T-helper 1 cell (primary cell): ENCODE measurements at places on chromosomes 7 and 10.

DNA sequence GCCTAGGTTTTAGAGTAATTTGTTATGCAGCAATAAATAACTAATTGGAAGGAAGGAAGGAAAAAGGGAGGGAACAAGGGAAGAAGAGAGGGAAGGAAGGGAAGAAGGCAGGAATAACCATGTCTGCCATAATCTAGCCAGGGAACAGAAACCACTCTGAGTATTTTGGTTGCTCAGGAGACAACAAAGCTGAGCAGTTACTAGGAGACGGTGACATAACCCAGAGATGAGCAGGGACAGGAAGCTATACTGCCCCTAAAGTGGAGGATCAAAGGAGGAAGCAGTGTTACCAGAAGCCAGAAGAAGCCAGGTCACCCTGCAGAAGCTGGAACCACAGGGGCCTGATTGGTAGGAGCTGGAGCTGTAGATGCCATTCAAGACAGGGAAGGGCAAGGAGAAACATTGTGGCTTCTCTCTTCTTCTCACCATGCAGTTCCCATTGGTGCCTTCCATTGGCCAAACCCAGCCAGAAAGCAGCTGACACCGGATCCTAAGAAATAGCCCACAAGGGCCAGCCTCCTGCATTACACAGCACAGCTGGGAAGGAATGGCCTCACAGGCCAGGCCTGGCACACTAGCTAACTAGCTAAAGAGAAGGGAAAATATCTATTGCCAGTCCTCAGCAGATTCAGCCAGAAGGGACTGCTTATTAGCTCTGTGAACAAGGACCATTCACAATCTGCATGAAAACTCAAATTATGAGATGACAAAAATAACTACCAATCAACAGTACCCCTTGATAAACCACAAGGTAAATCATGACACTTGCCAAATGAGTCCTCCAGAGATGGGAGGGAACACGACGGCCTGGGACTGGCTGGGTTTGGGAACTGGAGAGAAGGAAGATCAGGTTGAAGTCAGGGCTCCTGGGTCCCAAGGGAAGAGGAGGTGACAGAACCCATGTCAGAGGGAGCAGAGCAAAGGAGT lies 184.5 kb upstream of the NFE2L3 start:
- DNase-seq = no peak

DNA sequence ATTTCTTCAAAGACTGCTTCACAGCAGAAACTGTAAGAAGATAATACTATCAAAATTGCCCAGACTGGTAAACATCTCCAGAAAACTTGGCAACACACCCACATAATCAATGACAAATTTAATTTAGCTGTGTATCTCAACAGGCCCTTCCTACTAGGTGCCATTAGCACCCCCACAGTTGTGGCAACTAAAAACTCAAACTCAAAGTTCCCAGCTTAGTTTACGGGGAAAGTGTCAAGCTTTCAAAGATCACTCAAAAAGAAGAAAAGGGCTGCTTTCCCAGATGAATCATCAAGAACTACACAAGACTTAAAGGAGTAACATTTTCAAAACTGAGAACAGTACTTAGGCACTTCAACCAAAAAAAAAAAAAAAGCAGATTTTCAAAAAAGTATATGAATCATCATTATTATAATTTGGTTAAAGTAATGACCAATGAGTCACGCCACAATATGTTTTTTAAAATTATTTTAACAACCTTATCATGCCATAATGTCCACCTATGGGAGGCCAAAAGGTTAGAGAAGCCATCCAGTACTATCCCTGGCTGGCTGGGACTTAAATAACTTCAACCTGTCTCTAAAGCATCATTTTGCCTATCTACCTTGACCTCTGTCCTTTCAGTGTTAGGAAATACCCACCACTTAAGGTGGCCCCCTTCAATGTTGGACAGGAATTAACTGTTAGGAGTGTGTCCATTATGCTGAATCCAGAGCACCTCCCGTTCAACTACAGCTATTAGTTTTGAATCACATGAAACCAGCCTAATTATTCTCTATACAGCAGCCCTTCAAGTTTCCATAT lies 90.8 kb downstream of the ZFAND4 start:
- DNase-seq = no peak

- DNase-seq = no peak
Measured at GRCh38 chr10:108036265-108036664, 871.8 kb upstream of the SORCS1 start.

GRCh38 chr7:114026486-114027089 lies 107.8 kb upstream of the PPP1R3A start:
- DNase-seq = peak; percentile 38

DNA sequence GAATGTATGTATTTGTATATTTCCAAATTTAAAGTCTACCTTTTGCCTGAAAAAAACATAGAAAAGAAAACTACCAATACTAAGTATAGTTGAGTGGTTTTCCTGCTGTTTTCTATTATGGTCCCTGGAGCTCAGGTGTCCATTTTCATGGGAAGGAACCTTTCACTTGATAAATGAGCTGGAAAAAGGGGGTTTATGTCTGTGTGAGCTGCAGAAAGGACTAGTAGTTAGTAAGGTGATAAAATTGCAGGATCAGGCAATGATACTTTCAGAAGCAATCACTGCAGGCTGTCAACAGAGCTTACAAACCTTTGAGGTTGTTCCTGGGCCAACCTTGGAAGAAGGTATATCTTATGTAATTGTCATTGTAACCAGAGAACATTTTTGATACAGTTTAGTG lies 48.0 kb downstream of the ST7 start:
- DNase-seq = no peak

- no peak for DNase-seq
Measured at GRCh38 chr7:877312-878232, 1.2 kb downstream of the GET4 start.

DNA sequence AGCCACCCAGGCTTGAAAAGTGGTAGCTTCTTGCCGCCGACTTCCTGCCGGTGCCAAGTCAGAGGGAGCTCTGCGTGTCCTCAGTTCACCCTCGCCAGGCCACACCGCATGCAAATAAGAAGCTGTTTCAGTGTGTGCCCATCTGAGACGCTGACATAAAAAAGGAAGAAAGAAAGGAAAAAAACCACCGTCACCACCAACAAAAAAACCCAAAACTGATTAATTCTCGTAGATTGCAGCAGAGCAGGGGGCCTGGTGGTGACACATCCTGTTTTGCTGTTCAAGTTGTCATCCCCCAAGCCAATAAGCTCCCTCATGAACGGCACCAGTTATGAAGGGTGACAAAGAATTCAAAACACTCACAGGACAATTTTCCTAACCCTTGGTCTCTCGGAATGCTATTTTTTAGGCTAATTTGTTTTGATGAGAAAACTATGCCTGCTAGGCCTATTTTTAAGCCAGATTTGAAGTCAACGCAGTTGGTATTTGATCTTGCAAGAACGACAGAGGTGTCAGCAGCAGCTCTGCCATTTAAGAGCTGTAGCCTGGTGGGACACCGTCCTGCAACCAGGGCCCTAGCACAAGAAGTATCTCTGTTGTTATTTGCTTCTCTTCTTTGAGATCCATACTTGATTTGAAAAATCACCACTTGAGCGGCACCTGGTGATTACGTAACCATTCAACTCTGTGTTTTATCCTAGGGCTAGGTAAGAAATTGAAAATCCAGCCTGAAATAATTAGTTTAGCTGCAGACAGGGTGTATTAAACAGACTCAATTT lies 145.6 kb downstream of the PFKFB3 start:
- peak; percentile 72 for DNase-seq

DNA sequence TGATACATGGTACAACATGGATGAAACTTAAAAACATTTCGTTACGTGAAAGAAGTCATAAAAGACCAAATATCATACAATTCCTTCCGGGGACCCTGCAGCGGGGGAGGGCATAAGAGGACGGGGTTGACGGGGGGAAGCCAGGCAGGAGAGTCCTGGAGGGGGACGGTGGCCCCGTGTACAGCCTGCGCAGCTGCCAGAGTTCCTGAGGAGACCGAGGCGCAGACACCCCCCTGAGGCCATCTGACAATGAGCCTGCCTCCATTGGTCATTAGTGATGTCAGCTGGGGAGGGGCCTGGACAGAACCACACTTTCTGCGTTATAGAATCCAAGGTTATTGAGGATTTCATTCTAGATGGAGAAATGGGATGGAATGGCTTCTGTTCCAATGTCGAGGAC lies 47.2 kb downstream of the PRKAG2 start:
- DNase-seq = no peak

- no peak for DNase-seq
Measured at GRCh38 chr7:28815369-28815927, 142.7 kb downstream of the TRIL start.

GRCh38 chr10:96767611-96768010 lies 47.3 kb upstream of the PIK3AP1 start:
- DNase-seq = no peak

- peak; percentile 51 for DNase-seq
Measured at GRCh38 chr10:97713826-97714400, 383 bp downstream of the MARVELD1 start.

DNA sequence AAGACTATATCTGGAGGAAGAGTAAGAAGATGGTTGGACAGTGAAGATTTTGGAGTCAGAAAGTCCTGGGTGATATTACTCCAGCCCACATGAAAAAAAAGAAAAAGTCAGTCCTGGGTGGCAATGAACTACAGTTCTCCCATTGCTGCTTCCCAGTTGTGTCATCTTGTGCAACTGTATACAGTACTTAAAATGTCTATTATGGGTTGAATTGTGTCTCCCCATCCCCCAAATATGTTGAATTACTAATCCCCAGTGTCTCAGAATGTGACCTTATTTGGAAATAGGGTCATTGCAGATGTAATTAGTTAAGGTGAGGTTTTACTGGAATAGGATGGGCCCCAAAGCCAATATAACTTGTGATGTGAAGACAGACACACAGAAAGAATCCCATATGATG lies 15.6 kb downstream of the SEC23IP start:
- DNase-seq = no peak

GRCh38 chr7:269721-270120 lies 20.2 kb upstream of the FOXL3 start:
- DNase-seq = no peak

- DNase-seq = no peak
Measured at GRCh38 chr10:86361156-86362128, 5.2 kb downstream of the GRID1 start.

DNA sequence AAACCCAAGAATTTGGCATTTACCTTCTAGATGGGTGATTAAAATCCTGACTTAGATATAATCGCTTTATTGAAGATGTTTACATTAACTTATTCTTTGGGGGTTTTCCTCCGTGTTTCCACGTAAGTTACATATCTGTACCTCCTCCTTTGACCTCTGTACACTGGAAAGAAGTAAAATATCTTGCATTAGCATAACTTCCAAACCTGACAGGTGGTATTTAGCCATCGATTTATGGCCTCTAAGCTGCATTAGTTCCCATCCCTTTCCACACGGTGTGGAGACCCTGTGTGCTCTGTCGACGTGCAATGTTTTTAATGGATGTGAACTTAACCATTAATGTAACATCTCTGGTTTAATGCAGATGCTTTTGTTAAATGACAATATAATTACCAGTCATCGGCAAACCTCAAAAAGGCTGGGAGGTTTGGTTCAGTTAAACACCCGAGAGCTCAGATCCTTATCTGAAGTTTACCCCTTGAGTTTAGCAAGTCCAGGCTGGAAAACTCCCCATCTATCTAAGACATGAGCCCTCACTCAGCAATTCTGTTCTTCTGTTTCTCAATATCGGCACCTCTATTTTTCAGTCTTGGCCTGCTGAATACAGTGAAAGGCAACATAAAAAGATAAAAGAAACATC lies 295.2 kb downstream of the GATA3 start:
- no peak for DNase-seq

DNA sequence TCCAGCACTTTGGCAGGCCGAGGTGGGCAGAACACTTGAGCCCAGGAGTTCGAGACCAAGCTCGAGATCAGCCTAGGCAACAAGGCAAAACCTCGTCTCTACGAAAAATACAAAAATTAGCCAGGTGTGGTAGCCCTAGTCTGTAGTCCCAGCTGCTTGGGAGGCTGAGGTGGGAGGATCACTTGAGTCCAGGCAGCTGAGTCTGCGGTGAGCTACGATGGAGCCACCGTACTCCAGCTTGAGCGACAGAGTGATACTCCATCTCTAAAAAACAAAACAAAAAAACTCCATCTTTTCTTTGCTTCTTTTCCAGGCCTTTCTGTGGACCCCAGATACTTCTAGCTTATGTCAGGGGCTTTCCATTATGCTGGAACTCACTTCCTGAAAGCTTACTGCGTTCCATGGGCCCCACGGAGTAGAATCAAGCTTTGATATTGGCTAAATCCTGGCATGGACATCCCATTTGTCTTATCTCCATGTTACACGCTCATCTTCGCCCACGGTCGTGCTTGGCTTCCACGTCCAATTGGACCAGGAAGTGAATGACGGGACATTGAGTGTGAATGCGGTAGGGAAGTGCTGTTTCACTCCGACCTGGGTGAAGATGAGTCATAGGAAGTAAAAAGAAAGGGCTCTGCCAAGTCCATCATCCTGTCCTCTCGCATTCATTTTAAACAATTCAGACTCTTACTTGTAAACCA lies 45.7 kb downstream of the FAM171A1 start:
- DNase-seq = no peak

GRCh38 chr7:2260820-2261219 lies 18.8 kb downstream of the NUDT1 start:
- no peak for DNase-seq

GRCh38 chr10:110751850-110752249 lies 107.7 kb downstream of the RBM20 start:
- no peak for DNase-seq

- DNase-seq = no peak
Measured at GRCh38 chr10:50567384-50567783, 56.4 kb downstream of the SGMS1 start.

- DNase-seq = no peak
Measured at GRCh38 chr7:139254281-139254680, 23.2 kb downstream of the UBN2 start.

DNA sequence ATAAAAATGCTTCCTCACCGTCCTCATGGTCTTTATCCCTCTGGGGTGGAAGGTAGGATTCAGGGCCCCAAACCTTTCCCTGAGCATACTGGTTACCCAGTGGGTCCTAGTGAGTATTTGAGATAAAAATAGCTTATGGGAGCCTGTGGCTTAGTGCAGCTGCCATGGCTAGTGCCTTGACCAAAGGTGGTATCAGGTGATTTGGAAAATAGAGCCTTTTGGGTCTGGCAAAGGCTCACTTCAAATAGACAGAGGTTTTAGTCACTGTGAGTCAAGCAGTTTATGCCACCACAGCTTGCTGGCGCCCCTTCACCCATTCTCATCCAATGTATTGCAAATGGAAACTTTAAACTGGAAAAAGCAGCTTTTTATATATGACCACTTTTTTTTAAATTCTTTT lies 30.4 kb downstream of the PLAU start:
- DNase-seq = no peak

- DNase-seq = no peak
Measured at GRCh38 chr10:33402220-33403073, 68.0 kb upstream of the NRP1 start.

- DNase-seq = no peak
Measured at GRCh38 chr10:17200001-17200911, 1.2 kb downstream of the TRDMT1 start.
